Urinary bladder (tissue), 4 donors: ENCODE measurements at places on chromosomes 5 and 9. TPM values are rescaled to one million over a fixed set of nuclear protein-coding genes. Genes with fewer than 3 reads are reported as not detected.

DNA sequence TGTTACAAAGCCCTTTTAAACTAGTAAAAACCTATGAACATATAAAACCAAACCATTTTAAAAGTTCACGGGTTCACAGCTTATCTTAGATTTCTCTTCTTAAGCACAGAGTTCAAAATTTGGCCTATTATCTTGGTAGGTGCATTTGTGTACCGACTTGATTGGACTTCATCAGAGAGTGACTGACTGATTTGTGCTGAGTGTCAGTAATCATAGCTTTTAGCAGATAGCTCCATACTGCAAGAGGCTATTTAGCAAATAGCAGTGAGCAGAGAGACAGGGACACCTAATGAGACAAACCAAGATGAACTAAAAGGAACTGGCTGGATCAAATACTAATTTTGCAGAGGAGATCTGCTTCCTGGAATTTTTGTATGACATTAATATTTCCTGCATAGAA lies 274.5 kb downstream of the PRR16 start:
- no peak for DNase-seq

DNA sequence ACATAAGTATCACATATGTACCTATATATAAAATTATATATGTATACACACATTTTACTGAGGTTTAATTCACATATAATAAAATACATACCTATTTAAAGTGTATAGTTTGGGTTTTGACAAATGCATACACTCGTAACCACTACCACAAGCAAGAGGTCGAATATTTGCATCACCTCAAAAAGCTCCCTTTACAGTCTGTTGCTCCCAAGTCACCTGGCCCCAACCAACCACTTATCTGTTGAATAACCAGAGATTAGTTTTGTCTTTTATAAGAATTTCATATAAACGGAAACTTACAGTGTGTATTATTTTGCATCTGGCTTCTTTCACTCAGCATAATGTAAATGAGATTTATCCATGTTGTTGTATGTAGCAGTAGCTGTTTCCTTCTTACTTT lies 218.9 kb downstream of the MAT2B start:
- no peak for DNase-seq

GRCh38 chr5:134609232-134609851 lies 23.3 kb downstream of the SAR1B start:
- no peak for DNase-seq

ZNF883 gene
- 2.9 TPM for total RNA-seq

DNA sequence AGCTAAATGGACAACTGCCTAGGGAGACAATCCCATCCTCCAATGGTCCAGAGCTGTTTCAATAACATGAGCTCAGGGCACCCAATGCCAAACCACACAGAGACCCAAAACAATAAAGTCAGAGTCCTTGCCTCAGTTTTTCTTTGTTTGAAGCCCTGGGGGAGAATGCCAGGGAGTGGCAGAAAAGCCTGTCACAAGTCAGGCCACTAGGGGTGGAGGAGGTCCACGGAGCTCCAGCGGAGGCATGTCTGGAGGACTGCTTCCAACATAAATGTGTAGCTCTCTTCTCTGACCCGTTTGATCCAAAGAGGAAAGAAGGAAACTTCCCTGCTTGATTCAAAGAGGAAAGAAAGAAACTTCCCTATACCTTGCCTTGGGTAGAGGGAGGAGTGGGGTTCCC lies 175.3 kb downstream of the HSPA4 start:
- DNase-seq, result no peak

PSD2 gene
- 0.48 TPM for total RNA-seq

NXNL2 gene
- total RNA-seq, result 1.9 TPM
